ENCODE measurements at places on chromosomes 11 and 22.

GRCh38 chr22:38204784-38205183, 3.0 kb downstream of the MAFF start:
- peak; percentile 61 for DNase-seq

DNA sequence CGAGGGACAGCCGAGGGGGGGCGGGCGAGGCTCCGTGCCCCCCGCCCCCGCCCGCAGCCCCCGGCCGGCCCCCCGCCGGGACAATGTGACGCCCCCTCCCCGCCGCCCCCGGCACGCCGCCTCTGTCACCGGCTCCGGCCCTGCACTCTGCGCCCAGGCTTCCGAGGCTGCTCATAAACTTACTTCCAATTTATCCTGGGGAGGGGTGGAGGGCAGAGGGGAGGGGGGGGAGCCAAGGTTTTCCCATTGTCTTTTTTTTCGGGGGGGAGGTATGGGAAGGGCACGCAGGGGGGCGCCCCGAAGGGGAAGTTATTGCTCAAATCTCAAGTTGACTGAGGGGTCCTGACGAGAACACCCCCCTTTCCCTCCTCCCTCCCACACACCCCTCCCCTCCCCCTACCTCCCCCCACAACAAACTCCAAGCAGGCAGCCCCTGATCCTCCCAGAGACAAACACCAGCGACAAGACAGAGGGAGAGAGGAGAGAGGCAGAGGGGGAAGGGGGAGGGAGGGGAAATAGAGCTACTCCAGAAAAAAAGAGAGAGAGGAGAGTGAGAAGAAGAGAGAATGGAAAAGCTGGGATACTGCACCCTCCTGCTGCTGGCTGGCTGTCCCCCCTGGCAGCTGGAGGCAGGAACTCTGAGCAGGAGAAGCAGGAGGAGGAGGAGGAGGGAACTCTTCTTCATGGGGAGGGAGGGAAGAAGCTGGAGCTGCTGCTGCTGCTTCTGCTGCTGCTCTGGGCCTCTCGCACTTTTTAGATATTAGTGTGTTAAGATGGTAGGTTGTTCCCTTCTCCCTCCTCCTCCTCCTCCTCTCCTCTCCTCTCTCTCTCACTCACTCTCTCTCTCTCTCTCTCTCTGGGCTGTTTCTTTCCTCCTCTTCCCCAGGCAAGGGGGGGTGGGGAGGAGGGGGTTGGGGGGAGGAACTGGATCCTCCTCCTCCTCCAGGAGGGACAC, 631 bp downstream of the PHF21A start:
- no peak for DNase-seq

GRCh38 chr11:77698896-77699295, 61.3 kb upstream of the CLNS1A start:
- no peak for DNase-seq

- no peak for DNase-seq
Observed at GRCh38 chr11:66168289-66168688, 98.2 kb downstream of the PACS1 start.

GRCh38 chr11:96169250-96169649, 173.7 kb downstream of the MAML2 start:
- no peak for DNase-seq

- no peak for DNase-seq
Observed at GRCh38 chr11:112972399-112973145, 11.4 kb downstream of the NCAM1 start.

DNA sequence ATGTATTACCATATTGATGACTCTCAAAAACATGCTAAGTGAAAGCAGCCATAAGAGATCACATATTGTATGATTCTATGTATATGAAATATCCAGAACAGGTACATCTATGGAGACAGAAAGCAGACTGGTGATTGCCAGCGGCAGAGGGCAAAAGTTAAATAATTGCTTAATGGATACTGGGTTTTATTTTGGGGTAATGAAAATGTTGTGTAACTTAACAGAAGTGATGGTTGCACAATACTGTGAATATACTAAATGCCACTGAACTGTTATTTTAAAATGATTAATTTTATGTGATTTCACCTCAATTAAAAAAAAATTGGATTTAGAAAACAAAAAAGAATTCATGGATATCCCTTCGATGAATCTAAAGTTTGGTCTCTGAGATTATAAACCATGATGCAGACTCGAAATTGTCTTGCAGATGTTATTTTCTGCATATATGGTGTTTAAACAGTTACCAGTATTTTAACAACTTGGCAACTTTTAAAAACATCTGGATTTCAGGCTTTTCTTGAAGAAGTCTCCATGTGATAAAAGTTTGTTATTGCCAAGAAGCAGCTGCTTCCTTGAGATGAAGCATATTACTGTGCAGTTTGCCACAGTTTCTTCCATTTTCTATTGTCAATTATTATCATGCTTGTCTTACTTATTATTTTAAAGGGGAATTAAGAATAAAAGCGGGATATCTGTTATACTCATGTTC, 38.1 kb downstream of the LARGE2 start:
- no peak for DNase-seq

GRCh38 chr11:118149493-118149892, 3.1 kb downstream of the SCN4B start:
- no peak for DNase-seq

GRCh38 chr11:127496165-127496564, 495.6 kb upstream of the KIRREL3 start:
- DNase-seq: no peak

DNA sequence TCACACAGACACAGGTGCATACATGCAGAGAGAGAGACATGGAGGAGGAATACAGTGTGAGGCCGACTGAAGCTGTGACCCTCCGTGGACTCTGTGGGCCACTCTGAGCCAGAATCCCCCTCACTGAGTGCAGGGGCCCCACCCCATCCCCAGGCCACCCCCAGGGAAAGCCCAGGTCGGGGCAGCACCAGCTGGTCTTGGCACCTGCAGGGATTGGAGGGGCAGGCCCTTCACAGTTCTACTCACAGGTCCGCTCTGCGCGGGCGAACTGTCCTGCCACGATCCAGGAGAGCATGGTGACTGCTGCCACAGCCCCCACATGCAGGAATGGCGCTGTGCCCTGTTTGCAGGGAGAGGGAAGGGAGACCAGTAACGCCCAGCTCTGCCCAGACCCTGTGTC, 16.3 kb upstream of the KLHL35 start:
- DNase-seq: no peak

DNA sequence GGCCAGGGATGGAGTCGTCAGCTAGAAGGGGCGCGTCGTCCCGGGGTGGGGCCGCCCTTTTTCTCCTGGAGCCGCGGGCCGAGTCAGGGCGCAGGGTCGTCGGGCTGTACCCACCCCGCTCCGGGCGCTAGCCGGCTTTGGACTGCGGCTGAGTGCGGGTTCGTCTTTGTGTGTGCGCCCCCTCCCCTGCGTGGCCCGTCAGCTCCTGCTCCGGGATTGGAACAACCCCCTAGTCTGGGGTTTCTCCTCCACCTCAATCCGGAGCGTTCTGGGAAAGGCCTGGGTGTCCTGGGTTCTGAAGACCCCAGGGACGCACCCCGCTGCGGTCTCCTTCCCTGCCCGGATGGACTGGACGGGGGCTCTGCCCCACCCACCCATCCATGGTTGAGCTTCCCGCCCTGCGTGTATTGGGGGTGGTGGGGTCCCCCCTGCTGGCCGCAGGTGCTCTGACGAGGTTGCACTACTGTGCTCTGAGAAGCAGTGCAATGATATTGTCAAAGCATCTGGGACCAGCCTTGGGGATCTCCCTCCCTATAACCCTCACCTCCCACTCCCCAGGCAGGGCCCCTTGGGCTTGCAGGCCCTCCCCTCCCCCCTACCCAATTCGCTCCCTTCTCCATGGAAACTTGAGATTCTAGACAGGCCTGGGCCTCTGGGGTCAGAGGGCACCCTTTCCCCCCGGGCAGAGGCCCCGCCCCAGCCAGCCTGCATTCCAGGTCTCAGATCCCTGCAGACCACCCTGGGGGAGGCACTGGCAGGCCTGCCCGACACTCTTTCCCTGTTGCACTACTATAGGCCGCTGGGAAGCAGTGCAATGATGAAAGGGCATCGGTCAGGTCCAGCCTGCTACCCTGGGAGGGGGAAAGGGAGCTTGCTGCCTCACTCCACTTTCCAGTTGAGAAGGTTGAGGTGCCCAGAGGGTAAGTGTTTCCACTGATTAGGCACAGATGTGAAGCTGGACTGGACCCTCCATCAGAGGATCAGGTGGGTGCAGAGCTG, 10.7 kb downstream of the SDF2L1 start:
- no peak for DNase-seq

- DNase-seq: no peak
Observed at GRCh38 chr11:69899957-69900821, 81.0 kb upstream of the FGF3 start.

DNA sequence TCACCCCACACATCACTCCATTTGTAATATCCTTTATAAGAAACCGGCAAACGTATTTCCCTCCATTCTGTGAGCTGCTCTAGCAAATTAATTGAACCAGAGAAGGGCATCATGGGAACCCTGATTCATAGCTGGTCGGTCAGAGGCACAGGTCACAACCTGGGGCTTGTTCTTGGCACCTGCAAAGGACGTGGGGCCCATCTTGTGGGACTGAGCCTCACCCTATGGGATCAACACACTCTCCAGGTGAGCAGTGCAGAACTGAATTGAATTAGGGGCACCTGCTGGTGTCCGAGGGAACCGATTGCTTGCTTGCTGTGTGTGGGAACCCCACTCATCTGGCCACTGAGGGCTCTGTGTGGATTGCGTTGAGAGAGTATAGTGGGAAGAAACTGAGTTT, 145.3 kb downstream of the CTTN start:
- no peak for DNase-seq

DNA sequence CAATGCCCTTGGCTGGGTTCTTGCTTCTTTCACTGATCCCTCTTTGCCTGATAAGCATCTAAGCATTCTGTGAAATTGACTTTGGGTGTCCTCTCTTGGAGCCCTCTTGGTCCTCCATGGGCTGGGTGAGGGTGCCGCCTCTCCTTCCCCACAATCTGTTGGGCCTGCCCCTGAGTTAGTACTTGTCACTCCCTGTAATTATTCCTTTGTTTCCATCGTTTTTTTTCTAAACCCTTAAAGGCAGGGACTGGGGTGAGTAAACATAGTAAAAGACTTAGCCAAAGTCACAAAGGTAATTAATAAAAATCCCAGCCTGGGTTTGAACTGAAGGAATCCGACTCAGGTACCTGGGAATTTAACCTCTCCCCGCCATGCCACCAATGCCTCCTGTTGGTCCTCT, 188.1 kb downstream of the MYO18B start:
- DNase-seq: no peak

- peak; percentile 42 for DNase-seq
Observed at GRCh38 chr11:73931039-73931645, 19.7 kb upstream of the DNAJB13 start.

GRCh38 chr11:126134461-126135155, 71.9 kb upstream of the CDON start:
- DNase-seq: no peak

- no peak for DNase-seq
Observed at GRCh38 chr11:68938088-68938487, 34.4 kb downstream of the IGHMBP2 start.

DNA sequence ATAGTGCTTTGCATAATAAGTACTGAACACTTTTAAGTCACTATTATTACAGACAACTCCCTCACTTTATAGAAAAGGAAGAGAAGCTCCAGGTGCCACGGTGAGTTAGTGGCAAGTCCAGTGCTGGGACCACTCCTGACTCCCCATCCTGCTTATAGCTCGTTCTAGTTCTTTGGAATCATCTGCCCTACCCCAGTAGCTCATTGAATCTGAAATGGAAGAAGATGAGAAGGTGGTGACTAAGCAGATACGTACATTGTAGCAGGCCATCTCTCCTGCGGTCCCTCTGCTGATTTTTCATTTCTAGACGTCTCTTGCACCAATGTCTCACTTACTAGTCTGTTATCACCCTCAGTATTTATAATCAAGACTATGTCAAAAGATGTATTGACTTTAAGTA, 21.6 kb downstream of the MMP20 start:
- no peak for DNase-seq

DNA sequence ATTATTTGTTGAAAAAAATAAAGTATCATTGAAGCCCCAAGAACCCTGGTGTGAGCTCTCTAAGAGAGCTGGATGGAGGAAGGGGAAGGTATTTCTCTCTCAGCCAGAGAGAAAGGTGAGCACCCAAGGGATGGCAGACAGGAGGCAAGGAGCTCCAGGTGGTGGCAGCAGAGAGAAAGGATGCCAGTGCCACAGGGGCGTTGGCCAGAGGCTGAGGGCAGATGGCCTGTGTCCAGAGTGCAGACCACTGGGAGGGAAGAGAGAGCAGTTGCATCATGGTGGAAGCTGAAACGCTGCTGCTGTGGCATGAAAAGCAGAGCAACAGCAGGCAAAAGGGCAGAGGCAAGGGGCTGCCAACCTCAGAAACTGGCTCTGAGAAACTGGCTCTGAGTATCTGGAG, 8.5 kb downstream of the SPON1 start:
- DNase-seq: no peak

DNA sequence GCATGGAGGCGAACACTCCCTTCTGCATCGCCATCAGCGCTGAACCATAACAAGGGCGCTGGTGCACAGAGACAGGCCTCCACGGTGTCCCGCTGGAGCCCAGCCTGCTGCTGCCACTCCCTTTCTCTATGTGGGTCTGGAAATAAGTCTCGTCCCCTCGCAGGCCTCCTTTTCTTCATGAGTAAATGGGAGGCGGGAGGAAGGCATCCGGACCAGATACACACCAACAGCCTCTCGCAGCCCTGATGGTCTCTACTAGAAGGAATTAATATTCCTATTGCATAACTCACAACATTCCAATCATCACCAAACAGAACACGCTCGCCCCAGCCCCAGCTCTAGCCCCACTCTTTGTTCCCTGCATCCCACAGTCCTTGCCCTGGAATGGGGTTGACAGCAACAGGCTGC, 14.9 kb downstream of the RASD2 start:
- DNase-seq: no peak

DNA sequence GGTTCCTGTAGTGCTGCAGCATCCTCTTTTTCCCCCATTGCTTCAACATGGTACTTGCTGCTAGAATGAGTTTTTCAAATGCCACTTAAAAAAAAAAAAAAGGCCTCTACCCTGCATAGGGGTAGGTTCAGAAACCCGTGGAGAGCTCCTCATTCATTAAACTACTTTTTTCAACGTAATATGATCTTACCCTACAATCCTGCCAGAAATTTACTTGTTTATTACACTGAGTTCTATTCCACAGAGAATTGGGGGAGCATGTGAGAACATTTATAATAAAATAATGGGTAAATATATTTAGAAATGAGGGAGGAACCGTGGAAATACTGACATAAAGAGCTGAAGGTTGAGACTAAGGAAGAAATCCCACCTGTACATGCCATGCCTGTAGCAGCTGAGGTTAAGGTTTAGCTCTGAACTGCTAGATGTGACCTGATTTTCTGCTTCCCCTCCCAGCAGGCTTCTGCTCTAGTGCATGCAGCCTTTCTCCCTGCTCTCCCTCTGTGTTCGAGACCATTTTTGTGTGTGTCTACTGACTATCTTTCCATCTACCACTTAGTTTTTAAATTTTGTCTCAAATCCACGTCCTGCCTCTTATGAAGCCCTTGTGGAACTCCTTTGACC, 225.7 kb downstream of the DDX10 start:
- no peak for DNase-seq

DNA sequence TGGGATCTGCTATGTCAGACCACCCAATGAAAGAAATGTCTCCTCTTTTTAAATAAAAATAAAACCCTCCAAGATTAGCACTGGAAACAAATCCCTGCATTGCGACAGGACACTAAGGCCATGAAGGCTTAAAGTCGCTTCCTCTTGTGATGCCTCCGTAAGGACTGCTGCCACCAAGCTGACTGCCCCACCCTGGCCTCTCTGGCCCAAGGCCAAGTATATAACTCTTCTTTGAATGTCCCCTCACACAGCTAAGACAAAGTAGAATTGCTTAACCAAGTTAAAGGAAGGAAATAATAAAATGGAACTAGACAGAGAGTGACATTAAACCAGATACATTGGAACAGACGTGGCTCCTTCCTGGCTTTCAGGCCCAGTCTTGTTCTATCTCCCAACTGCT, 7.5 kb upstream of the NRGN start:
- no peak for DNase-seq

GRCh38 chr11:133988686-133989410, 32.1 kb upstream of the IGSF9B start:
- no peak for DNase-seq
